ENCODE measurements at places on chromosomes 16 and 17.
A peak's percentile ranks its signal among the peaks of the same experiment; 100 is the strongest.

DNA sequence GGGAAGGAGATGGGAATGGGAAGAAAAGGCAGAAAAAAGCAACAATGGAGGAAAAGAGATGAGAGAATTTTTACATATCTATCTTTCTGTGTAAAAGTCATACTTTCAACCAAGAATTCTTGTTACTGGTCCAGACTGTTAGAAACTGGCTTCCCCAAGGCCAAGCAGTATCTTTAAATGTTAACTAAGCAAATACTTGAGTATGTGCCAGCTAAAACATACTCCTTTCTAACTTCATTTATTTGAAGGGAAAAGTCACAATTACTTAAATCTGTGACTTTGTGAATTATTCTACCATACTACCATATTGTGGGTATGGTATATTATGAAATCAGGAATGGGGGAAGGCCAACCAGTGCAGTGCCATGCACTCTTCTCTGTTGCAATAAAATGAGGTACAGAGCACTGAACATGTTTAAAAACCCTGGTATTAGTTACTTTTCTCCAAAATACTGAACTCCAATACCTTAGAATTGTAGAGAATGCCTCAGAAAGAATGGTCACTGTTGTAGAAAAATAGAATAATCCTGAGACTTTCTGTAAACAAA is 92.3 kb upstream of the C17orf78 start:
- DNase-seq: no peak

DNA sequence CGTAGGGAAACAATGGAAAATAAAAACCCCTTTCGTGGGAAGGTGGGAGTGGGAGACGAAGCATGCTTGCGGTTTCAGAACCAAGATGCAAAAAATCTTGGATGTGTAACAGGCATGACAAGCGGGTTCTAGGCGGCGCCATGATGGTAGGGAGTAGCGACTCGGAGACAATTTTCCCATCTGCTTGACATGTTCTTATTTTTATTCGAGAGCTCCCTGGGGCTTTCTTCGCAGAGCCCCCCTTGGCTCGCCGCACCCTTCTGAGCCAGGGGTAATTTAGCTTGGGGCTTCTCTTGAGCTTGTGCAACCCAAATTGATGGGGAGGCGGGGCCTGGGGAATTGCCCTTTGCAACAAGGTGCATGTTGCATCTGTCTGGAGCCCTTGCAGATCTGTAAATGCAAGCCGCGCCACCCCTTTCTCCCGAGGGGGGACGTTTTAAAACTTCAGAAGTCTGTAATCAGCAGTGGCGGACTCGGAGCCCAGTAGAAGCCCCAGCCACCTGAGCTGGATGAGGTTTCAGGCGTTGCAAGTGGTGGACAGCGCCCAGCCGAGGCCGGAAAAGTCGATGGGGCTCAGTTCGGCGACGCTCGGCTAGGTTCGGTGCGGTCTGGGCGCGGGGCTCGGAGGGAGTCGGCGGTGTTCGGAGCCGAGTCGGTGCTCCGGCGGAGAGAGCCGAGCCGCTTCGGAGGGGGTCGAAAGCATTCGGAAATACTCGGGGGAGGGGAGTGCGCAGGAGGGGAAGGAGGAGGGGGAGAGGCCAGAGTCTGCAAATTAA is 2.9 kb downstream of the GNAO1 start:
- DNase-seq: peak; percentile 85

- DNase-seq: no peak
Observed at GRCh38 chr17:6498901-6499540, 54.8 kb downstream of the PIMREG start.

DNA sequence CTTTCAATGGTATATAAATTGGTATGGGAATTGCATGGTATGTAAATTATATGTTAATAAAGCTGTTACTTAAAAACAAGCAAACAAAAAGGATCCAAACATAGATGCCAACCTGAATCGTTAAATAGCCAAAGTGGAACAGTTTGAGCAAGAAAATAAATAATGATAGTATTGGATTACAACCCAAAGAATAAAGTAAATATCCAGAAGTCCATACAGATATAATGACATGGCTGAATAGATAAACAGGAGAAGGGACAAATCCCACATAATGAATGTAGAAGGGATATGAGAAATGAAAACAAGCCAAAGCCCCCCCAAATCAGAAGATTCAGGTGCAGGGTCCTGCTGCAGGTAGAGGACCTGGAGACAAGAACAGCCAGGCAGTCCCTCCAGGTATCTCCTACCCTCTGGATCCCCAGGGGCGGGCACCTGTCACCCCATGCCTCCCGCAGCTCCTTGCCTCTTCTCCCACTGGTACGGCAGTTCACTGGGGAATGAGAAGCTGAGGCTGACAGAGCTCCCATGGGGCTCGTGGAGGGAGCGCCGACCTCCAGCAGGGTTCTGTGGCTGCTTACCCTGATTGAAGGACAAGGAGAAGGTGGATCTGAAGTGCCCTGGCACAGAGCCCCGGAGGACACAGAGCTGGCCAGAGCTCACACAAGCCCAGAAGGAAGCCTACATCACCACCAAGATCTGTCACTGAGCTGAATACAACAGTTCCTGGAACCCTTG is 9.9 kb upstream of the LCAT start:
- DNase-seq: peak; percentile 24

GRCh38 chr17:77253611-77254051 is 112.9 kb downstream of the SEC14L1 start:
- DNase-seq: no peak

Data from NCI-H1417 (cell line).